ENCODE measurements at places on chromosomes 1 and 21. TPM values are rescaled to one million over a fixed set of nuclear protein-coding genes. Genes with fewer than 3 reads are reported as not detected.
A peak's percentile ranks its signal among the peaks of the same experiment; 100 is the strongest.

The AXDND1 gene
- total RNA-seq: not detected

The TEDDM1 gene
- total RNA-seq: not detected

The SLC44A5 gene
- 0.55 TPM for total RNA-seq

The MCOLN2 gene
- total RNA-seq: 10.1 TPM

The CDCA8 gene
- total RNA-seq: 0.78 TPM

GRCh38 chr1:94862718-94863117 lies 42.6 kb downstream of the SLC44A3 start:
- H3K36me3 ChIP-seq: no peaks in the 10 kb centered on the region
- peak overlapping the region; percentile 73 for H3K27ac ChIP-seq
- DNase-seq: no peak
- no peak overlapping the region for H3K4me3 ChIP-seq
- H3K4me1 ChIP-seq: peaks cover 27% of the 10 kb centered on the region
- no peaks in the 10 kb centered on the region for H3K27me3 ChIP-seq

- H3K4me1 ChIP-seq: no peaks in the 10 kb centered on the region
- no peak overlapping the region for H3K4me3 ChIP-seq
- no peak for DNase-seq
- no peaks in the 10 kb centered on the region for H3K36me3 ChIP-seq
- H3K27me3 ChIP-seq: peaks cover 18% of the 10 kb centered on the region
Measured at GRCh38 chr1:11320153-11320936, 47.3 kb downstream of the UBIAD1 start.

DNA sequence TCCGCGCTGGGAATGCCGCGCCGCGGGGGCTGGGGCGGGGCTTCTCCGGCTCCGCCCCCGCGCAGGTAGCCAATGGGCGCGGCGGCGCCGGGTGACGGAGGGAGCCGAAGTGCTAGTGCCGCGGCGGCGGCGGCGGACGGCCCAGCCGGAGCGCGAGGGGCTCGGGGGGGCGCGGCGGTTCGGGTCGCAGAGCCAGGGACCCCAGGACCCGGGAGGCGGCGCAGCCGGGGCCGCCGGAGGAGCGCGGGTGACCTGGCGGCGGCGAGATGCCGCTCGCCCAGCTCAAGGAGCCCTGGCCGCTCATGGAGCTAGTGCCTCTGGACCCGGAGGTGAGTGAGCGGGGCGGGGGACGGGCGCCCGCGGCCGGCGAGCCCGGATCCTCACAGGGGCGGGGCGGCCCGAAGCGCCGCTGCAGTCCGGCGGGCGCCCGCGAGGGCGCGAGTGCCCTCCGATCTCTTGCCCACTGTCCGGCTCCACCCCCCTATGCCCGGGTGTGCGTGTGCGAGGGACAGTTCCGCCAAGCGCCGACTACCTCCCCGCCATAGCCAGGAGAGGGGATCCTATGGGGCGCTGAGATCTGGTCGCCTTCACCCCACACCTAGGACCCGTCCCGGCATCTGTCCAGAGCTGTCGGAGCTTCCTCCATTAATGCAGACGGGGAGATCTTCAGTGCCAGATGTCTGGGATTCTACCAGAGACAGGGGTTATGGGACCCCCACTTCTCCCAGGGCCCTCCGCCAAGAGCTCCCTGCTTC lies at the start of gene RPS6KA1:
Gene RPS6KA1 (plus strand): TSS at position 107 of the 755 bp plus-strand sequence. CDS start 160 bp downstream, at position 267.
- no peaks in the 10 kb centered on the region for H3K27me3 ChIP-seq
- peak within 1 kb of the TSS; percentile 70 for H3K4me3 ChIP-seq
- H3K27ac ChIP-seq: peak within 1 kb of the TSS; percentile 82
- peak; percentile 89 for DNase-seq
- peaks cover 46% of the 10 kb centered on the region for H3K4me1 ChIP-seq

DNA sequence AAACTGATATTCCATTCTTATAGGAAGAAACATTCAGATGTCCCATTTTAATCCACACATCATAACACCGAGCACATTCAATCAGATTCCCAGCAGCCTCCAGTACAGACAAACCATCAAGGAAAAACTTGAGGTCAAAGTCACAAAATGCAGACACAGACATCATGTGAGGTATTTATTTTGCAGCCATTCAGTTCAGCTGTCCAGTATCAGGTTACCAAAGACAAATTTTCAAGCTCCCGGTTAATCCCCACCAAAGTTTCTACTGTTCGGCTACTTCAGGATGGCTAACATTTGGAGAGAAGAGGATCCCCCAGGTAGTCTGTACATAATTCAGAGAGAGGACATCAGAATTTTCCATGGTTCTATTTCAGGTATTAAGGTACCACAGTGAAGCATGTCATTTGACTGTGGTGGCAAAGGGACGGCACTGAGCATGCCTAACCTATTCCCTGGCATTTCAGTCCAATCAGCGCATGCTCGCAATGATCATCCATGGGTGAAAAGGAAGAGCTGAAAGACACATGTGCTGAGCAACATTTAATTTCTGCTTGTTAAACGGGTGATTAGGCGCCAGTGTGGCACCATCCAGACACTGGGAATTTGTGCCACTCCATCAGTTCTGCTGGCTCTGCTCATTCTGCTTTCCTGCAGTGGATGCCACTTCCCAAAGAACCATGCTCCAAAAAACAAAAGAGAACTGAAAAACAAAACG lies 13.6 kb upstream of the NDC1 start:
- no peak overlapping the region for H3K27ac ChIP-seq
- H3K27me3 ChIP-seq: no peaks in the 10 kb centered on the region
- peaks cover 52% of the 10 kb centered on the region for H3K36me3 ChIP-seq
- no peaks in the 10 kb centered on the region for H3K4me1 ChIP-seq
- H3K4me3 ChIP-seq: no peak overlapping the region

DNA sequence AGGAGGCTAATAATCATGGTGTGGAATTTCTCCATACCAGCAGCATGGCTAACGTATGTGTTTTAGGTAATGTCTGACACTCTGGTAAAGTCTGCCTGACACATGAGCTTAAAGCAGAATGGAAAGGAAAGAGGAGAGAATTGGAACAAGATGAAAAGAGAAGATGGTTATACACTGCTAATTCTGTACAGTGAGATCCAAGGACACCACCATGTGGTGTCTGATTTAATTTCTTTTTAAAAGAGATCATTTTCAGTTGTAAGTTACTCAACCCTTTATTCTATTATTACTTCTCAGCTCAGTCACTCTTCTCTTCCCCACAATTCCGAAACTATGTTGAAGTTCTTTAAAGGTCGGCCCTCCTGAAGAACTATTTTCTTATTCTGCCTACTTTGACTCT lies 15.6 kb downstream of the PRKAB2 start:
- no peaks in the 10 kb centered on the region for H3K27me3 ChIP-seq
- peaks cover 53% of the 10 kb centered on the region for H3K36me3 ChIP-seq

All from upper lobe of right lung (tissue), 1 donor.